ENCODE measurements at places on chromosomes 11 and 22.
A peak's percentile ranks its signal among the peaks of the same experiment; 100 is the strongest.

DNA sequence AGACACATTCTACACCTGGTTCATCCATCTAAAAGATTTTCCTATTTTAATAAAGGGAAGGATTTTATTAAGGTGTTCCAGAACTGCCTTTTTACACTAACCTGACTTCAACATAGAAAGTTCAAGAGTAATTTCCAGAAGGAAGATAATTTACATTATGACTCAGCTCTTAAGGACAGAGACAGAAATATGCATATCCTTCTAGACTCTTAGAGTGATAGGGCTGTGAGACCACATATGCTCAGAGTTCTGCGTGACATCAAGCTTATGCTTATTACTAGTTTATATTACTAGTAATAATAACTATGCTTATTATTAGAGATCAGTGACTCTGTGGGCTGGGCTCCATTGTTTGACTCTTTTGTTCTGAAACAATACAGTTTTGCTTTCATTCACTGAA lies 4.6 kb downstream of the PDGFD start:
- no peak for DNase-seq

DNA sequence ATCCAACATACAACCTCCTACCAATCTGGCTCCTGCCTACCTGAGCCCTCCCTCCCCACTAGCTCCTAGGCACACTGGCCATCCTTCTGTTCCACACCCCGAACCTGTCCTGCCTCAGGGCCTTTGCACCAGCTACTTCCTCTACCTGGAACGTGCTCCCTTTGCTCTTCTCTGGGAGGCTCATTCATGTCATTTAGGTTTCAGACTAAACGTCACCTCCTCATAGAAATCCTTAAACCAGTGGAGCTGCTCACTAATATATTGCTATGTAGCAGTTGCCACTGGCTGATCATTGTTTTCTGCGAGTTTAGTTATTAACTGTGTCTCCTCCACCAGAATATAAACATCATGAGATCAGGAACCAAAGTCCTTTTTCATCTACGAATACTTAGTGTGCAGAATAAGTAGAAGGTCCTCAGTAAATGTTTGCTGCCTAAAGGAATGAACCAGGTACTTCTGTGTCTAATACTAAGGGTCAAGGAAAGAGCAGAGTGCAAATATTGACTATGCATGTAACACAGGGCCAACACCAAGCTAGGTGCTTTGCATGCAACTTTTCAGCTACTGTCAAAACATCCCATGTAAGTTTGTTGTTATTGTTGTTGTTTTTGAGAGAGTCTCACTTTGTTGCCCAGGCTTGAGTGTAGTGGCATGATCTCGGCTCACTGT lies 277.6 kb upstream of the SYN3 start:
- no peak for DNase-seq

GRCh38 chr11:41713030-41713429 lies 253.6 kb upstream of the LRRC4C start:
- no peak for DNase-seq

DNA sequence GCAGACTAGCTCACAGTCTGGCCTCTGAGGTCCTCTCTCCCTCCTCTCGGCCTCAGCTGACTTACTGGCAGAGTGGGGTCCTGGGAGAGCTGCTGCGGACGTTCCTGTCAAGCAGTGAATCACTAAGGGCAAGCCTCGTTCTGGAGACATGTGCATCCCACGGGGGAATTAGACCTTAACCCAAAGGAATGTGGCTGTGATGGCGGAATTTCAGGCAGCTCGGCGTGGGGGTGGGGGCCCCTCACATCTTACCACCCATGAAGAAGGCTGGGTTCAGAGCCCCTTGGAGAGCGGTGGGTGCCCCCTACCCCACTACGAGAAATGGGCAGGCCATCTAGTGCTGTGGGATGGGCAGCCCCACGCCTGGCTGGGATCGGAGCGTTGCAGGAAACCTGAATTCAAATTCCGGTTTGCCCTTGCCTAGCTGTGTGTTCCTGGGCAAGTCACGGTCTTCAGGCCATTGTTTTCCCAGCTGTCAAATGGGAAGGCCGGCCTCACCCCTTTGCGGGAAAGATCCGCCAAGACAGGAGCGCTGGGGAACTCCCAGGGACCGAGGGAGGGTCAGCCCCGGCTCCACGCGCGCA lies 554 bp downstream of the LRRC32 start:
- no peak for DNase-seq

- DNase-seq = no peak
Measured at GRCh38 chr11:35875466-35875865, 68.4 kb upstream of the LDLRAD3 start.

GRCh38 chr22:33327348-33327860 lies 269.2 kb upstream of the SYN3 start:
- no peak for DNase-seq

DNA sequence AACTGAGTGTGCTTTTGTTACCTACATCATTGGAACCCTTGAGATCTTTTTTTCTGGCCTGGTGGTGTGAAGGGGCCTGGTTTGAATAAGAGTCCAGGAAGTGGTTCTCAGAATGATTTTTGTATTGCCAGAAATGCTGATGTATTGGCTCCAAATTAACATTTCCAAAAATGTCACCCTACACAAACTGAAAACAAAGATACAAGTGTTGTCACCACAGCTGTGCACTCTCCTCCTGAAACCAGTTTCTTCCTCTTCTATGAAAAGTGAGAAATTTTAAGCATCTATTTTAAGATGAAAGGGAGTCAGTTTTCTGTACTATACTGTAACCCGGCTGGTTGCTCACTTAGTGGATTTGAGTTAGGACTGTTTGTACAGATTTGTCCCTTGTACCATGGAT lies 218.8 kb downstream of the PGR start:
- no peak for DNase-seq

DNA sequence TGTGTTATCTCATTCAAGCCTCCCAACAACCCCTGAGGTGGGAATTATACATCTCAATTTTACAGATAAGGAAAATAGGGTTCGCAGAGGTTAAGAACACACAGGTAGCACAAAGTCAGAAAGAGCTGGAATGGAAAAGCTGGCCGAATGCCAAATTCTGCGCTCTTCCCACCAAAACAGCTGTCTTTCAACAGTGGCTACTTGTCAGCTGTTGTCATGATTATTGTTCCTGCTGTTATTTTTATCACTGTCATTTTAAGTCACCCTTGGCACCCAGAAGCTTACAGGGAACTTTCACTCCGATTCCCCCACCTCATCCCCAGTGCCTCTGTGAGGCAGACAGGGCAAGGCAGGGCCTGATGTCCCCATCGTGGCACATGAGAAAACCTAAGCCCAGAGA lies 74.5 kb upstream of the CSNK2A3 start:
- DNase-seq = no peak

GRCh38 chr22:49771266-49772065 lies 56.2 kb downstream of the BRD1 start:
- no peak for DNase-seq

DNA sequence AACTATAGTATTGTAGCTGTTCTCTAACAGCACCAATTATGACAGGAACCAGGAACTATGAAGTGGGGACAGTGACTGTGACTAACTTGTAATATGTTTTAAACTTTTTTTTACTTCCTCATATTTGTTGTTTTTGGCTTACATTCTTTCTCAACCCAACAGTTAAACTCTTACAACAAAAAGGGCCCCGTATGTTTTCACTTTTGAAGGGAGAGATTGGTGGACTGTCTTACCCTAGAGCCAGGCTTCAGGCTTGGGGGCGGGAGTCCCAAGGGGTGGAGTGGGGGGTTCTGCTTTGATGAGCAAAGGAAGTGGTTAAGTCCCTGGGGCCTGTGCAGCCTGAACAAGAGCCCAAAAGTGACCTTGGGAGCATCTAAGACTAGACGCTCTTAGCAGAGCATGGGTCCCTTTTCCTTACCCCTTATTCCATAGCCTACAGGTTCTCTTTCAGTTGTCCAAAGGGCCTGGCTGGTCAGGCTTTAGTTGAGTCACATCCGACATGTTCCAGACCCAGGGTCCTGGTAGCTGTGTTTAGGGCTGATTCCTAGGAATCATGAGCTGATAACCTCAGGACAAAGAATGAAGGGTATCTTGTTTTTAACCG lies 38.8 kb downstream of the STIM1 start:
- DNase-seq = no peak

DNA sequence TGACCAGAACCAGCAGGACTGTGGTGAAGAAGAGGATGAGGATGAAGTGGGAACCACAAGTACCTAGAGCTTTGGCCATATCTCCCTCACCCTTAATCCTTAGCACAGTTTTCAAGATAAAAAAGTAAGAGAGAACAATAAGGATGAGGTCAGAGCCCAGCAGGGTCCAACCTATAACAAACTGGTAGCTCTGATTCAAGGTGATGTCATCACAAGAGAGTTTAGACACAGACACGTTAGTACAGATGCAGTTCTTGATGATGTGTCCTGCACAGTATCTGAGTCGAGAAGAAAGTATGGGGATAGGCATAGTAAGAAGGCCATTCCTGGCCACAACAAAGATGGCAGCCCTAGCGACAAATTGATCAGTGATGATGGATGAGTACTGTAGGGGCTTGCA lies 586 bp downstream of the OR56A5 start:
- no peak for DNase-seq

DNA sequence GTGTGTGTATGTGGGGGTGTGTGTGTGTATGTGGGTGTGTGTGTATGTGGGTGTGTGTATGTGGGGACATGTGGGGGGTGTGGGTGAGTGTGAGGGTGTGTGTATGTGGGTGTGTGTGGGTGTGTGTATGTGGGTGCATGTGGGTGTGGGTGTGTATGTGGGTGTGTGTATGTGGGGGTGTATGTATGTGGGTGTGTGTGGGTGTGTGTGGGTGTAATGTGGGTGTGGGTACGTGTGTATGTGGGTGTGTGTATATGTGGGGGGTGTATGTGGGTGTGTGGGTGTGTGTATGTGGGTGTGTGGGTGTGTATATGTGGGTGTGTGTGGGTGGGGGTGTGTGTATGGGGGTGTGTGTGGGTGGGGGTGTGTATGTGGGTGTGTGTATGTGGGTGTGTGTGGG lies 106.7 kb downstream of the SPATA19 start:
- DNase-seq = no peak

GRCh38 chr11:8913961-8914660 lies 3.1 kb downstream of the AKIP1 start:
- DNase-seq = peak; percentile 57

DNA sequence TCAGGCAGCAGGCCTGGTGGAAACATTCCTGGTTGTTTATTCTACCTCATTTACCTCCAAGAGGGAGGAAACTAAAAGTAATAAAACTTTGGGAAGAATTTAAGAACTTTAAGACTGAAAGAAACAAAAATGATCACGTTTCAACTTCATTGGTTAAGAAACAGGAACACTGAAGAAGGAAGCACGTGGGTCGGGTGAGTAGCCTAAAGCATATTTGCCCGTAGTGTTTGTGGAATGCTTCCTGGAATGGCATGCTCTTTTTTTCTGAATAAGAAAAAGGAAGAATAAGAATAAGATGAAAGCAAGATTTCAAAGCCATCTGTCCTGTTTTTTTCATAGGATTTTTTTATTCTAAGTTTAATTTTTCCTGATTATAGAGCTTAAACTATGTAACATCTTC lies 83.1 kb downstream of the WNT11 start:
- DNase-seq = no peak

- no peak for DNase-seq
Measured at GRCh38 chr22:32971276-32971675, 86.9 kb downstream of the SYN3 start.

- no peak for DNase-seq
Measured at GRCh38 chr11:108241330-108242037, 18.6 kb downstream of the ATM start.

GRCh38 chr11:130449996-130450769 lies 1.7 kb downstream of the ADAMTS15 start:
- no peak for DNase-seq

DNA sequence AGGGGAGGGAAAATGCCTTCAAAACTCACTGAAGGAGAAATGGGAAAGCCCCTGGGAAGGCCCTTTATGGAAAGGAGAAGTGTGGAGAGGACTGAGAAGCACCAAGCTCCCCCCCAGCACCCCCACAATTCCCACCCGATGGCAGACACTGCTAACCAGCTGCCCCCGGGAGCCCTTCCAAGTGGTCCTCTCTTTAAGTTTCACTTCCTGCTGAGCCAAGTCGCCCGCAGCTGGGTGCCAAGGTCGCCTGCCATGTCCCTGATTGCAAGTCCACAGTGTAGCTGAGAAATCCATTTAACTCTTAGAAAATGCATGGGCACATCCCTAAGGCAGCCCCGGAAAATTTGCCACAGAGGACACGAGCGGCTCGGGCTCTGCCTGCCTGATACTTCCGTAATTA lies 68.2 kb downstream of the GALNT18 start:
- DNase-seq = no peak

- DNase-seq = no peak
Measured at GRCh38 chr22:49643466-49643865, 184.2 kb downstream of the BRD1 start.

DNA sequence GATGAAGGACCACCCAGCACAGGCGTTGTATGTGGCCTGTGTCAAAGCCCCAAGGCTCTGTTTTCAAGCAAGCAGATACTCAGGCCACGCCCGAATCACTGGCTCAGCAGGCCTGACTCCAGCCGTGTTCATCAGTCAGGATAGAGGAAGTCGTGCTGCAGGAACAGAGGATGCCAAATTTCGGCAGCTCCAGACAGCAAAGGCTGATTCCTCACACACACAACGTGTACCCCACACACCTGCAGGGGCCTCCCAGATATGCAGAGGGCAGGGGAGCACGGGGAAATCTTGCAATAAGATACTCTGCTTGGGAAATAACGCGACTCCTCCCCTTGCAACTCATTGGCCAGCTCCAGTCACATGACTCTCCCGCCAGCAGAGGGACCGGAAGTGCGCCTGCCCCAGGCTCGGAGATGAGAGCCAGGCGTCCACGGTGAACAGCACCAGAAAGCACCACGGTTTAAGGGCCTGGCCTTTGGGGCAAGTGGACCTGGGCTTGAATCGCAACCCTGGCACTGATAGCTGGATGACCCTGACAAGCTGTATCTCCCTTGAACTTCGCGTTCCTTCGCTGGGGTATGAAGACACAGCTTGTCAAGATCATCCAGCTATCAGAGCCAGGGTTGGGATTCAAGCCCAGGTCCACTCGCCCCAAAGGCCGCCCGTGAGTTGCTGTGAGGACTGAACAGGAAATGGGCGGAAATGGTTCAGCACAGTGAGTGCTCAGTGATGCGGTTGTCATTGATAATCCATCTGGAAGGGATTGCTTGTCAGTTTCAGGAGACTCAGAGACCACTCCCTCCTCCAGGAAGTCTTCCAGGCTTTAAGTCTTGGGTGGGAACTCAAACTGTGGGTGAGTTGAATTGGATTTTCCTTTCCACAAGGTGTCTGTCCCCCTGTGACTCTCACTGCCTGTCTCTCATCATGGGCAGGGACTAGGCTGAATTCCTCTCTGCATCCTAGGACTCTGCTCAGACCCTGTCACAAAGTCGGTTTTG lies 88.5 kb downstream of the MYEOV start:
- DNase-seq = peak; percentile 89
